Nasal cavity respiratory epithelium epithelial cell of viscerocranial mucosa (primary cell): ENCODE measurements at places on chromosomes 1 and 21. TPM values are rescaled to one million over a fixed set of nuclear protein-coding genes. Genes with fewer than 3 reads are reported as not detected.

The DDR2 gene
- total RNA-seq: 2.4 and 7.2 TPM in 2 replicates

The APCS gene
- total RNA-seq: not detected in 2 replicates

The CAMSAP2 gene
- 115 and 129 TPM in 2 replicates for total RNA-seq

The C1QTNF12 gene
- 0.93 and 1.4 TPM in 2 replicates for total RNA-seq

The GPATCH2 gene
- total RNA-seq: 29.7 and 30.7 TPM in 2 replicates

The AIM2 gene
- total RNA-seq: not detected in 2 replicates

The FCRL2 gene
- not detected in 2 replicates for total RNA-seq

The TMEM240 gene
- total RNA-seq: 0.34 and 0.71 TPM in 2 replicates

The LIPI gene
- total RNA-seq: not detected in 2 replicates

The KCNN3 gene
- not detected in 2 replicates for total RNA-seq

The RBBP5 gene
- 27.5 and 28.0 TPM in 2 replicates for total RNA-seq

The DNASE2B gene
- not detected in 2 replicates for total RNA-seq

The PFKFB2 gene
- 35.8 and 98.8 TPM in 2 replicates for total RNA-seq

The GBP4 gene
- total RNA-seq: under 0.01 and 0.36 TPM in 2 replicates

The NR5A2 gene
- total RNA-seq: under 0.01 TPM in 1 of 2 replicates, not detected in the other

The SPATA45 gene
- total RNA-seq: not detected in 2 replicates

The GJA9 gene
- total RNA-seq: under 0.01 and 0.50 TPM in 2 replicates

The RHOU gene
- 0.36 and 1.0 TPM in 2 replicates for total RNA-seq

The FCAMR gene
- total RNA-seq: under 0.01 TPM in 1 of 2 replicates, not detected in the other

The DONSON gene
- 4.8 and 10.3 TPM in 2 replicates for total RNA-seq

The FOXD2 gene
- under 0.01 and 0.07 TPM in 2 replicates for total RNA-seq

The CCDC27 gene
- total RNA-seq: not detected in 2 replicates

The MYBPH gene
- total RNA-seq: not detected in 2 replicates

The MFSD2A gene
- total RNA-seq: 31.1 and 32.3 TPM in 2 replicates

The CRP gene
- total RNA-seq: not detected in 2 replicates

The TLCD4 gene
- 0.34 and 0.36 TPM in 2 replicates for total RNA-seq

The FCRL6 gene
- not detected in 2 replicates for total RNA-seq

The MIXL1 gene
- not detected in 2 replicates for total RNA-seq

The SYTL1 gene
- total RNA-seq: 40.3 and 78.8 TPM in 2 replicates

The KIAA0040 gene
- 6.8 and 13.2 TPM in 2 replicates for total RNA-seq

The RGS8 gene
- total RNA-seq: not detected in 2 replicates

The KPRP gene
- total RNA-seq: 0.34 TPM in 1 of 2 replicates, not detected in the other

The ANKRD34A gene
- under 0.01 and 0.21 TPM in 2 replicates for total RNA-seq

The C2CD2 gene
- 18.5 and 26.1 TPM in 2 replicates for total RNA-seq

The ENTREP3 gene
- total RNA-seq: 4.4 and 9.6 TPM in 2 replicates

The NEGR1 gene
- under 0.01 and 0.07 TPM in 2 replicates for total RNA-seq

The GJA8 gene
- total RNA-seq: not detected in 2 replicates

The C1QA gene
- not detected in 2 replicates for total RNA-seq

The MEAF6 gene
- 43.7 and 49.7 TPM in 2 replicates for total RNA-seq

The BCAN gene
- not detected in 2 replicates for total RNA-seq

The EFCAB7 gene
- total RNA-seq: 3.4 and 6.3 TPM in 2 replicates

The HSD11B1 gene
- total RNA-seq: 1.7 and 4.1 TPM in 2 replicates

The SCYL3 gene
- total RNA-seq: 8.5 and 9.0 TPM in 2 replicates

The CCDC190 gene
- total RNA-seq: not detected in 2 replicates

The FCRL1 gene
- not detected in 2 replicates for total RNA-seq

The SPATA1 gene
- 0.14 and 0.34 TPM in 2 replicates for total RNA-seq

The RGS1 gene
- total RNA-seq: not detected in 2 replicates

The VAMP3 gene
- 51.9 and 92.3 TPM in 2 replicates for total RNA-seq
